ENCODE measurements at places on chromosomes 13 and 19.

DNA sequence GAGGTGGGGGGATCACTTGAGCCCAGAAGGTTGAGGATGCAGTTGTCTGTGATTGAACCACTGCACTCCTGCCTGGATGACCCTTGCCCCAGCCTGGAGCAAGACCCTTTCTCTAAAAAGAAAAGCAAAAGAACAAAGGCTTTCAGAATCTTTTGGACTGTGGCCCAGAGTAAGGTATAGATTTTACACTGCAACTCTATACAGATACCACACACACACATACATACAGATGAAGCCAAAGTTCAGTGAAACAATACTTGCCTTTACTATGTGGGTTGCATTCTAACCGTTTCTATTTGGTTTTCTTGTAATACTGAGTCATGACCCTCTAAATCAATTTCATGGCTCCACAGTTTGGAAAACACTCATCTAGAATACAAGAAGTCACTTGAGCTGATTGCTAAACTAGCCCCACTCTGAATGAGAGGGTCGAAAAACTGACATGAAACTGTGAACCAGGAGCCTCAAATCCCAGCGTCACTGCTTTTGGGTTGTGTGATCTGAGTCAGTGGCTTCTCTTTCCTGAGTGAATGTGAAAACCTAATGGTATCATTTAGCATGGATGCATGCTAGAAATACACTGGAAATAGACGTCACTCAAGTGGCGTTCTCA lies 756.1 kb downstream of the UQCRFS1 start:
- no peak for DNase-seq

GRCh38 chr19:5324947-5325346 lies 15.7 kb downstream of the PTPRS start:
- DNase-seq: no peak

DNA sequence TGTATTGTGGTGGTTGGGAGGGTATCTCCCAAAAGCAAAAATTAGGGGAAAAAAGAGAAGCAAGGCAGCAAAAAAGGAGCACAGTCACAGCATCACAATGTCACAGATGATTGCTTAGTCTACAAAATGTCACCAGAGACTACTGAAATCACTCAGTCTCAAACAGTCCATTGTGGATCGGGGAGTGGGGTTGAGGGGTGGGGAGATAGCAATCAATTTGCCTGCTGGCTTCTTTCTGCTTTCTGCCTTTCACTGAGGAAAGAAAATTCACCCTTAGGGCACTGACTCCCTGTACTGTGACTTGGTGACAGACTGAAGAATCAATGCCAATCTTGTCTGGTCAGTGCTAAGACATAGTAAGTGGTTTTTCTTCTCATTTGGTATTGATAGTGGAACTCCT lies 2127.1 kb upstream of the PCDH20 start:
- no peak for DNase-seq

DNA sequence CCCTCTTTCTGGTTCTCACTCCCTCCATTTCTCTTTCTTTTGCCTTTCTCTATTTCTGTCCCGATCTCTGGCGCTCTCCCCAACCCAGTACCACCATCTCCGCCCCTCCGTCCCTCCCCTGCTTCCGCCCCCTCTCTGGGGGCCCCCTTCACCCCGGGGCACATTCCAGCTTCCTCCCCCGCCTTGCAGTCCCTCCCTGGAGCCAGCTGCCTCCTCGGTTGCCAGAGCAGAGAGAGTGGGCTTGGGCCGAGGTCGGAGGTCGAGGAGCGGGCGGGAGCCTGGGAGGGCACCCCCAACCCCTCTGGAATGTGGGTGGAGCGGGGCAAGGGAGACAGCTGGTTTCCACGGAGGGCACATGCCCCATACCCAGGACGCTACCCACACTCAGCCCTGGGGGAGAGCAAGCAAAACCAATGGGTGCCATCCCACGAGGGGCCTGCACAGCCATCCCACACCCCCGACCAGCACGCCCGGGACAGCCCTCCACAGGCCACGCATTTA lies 6.5 kb upstream of the CIRBP start:
- DNase-seq: no peak

DNA sequence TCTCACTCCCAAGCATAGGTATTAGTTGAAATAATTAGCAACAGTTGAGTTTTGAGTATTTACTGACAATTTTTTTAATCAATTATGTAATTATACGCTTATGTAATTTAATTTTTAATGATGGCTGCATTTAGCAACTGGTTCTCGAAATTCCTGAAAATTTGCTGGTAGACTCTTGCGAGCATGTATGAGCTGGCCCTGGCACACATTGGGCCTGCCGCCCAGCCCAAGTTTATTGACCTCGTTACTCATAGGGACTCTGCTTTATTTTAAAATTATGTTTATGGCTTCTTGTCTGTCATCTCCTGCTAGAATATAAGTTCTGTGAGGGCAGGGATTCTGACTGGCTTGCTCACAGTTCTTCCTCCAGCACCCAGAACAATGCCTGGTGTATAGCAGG lies 6.7 kb downstream of the KLK14 start:
- DNase-seq: no peak

DNA sequence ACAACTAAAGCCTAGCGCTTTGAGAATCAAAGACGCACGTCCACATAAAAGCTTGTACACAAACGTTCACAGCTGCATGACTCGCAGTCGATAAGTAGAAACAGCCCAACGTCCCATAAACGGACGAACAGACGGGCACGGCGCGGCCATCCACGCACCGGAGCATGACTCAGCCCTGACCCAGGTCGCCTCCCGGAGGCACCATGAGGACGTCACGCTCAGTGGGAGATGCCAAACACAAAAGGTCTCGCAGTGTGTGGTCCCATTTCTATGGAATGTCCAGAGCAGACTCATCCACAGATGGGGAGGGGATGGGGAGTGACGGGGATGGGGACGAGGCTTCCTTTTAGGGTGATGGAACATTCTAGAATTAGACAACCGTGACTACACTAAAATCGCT lies 9.4 kb downstream of the POLRMT start:
- DNase-seq: no peak

GRCh38 chr13:111897846-111898215 lies 169.1 kb upstream of the SOX1 start:
- no peak for DNase-seq

DNA sequence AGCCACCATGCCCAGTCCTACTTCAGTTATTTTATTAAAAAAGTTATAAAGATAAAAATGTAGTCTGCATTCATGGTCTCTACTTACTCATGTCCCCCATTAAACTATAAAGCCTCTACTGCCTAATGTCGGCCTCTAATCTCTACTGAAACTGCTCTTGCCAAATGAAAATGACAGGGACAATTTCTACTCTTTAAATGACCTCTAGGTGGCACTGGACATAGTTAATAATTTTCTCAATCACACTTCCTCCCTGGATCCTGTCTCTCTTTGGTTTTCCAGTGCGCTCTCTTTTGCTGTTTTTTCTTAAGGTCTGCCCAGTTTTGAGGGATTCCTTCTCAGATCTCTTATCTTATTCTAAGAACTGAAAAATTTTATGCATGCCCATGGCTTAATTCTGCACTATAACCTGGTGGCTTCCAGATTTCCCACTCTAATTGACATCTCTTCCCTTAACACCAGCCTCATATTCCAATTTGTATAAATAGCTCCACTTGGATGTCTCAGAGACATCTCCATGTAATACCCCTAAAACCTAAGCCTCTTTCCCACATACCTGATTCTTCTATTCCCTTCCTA lies 54.3 kb downstream of the MTMR6 start:
- DNase-seq: no peak
